GM12864 (cell line): ENCODE measurements at places on chromosomes 12 and 14.

- DNase-seq: no peak
Measured at GRCh38 chr12:98635657-98636323, 8.8 kb downstream of the IKBIP start.

GRCh38 chr14:97290977-97291376 lies 493.8 kb downstream of the VRK1 start:
- DNase-seq: no peak

GRCh38 chr12:77689510-77690086 lies 141.1 kb upstream of the NAV3 start:
- no peak for DNase-seq

GRCh38 chr14:86570371-86570770 lies 1040.4 kb downstream of the FLRT2 start:
- no peak for DNase-seq

DNA sequence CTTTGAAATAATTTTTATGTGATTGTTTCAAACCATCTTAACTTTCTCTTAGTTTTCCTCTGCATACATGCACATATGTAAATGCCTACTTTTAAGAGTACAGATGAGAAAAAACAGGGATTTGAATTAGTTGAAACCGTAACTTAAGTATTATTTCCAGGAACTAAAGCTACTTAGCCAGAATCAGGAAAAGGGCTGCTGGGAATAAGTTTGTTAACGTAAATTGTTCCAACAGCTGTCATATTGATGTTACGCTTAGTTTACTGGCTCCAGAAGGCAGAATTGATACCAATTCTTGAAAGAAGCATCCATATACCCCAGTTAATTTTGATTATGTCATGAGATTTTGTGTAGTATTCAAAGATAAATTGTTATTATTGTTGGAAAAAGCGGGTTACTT lies 17.9 kb upstream of the KLRF1 start:
- no peak for DNase-seq

- no peak for DNase-seq
Measured at GRCh38 chr12:89353188-89353822, 1.0 kb upstream of the DUSP6 start.

DNA sequence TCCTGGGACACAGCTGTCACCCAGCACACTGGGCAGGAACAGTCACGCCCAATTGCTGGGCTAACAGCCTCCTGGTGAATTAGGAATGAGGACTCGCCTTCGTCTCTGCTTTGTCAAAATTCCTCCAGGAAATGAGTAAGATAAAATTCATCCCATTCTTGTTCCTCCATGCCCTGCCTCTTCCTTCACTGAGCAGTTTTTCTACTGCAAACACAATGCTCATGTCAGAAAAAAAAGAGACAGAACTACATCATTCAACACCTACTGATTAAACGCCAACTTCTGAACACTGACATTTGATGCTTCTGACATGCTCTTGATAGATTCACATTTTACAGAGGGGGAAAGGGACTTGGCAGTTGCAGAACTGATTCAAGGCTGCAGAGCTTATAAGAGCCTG lies 37.5 kb upstream of the DTX1 start:
- DNase-seq: no peak
